ENCODE measurements at places on chromosomes 7 and 10.
A peak's percentile ranks its signal among the peaks of the same experiment; 100 is the strongest.

DNA sequence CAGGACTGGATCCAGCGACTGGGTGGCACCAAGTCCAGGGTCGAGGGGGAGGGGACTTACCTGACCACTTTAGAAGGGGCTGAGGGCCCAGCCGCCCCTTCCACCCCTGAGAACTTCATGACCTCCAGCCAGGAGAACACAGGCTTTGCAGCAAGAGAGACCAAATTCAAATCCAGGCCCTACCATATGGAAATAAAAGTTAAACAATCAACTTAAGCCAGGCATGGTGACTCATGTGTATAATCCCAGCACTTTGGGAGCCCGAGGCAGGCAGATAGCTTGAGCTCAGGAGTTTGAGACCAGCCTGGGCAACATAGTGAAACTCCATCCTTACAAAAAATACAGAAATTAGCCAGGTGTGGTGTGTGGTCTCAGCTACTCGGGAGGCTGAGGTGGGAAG lies 61.9 kb downstream of the COL13A1 start:
- no peak for DNase-seq

- DNase-seq, result no peak
Measured at GRCh38 chr10:34905200-34905927, 90.3 kb upstream of the PARD3 start.

DNA sequence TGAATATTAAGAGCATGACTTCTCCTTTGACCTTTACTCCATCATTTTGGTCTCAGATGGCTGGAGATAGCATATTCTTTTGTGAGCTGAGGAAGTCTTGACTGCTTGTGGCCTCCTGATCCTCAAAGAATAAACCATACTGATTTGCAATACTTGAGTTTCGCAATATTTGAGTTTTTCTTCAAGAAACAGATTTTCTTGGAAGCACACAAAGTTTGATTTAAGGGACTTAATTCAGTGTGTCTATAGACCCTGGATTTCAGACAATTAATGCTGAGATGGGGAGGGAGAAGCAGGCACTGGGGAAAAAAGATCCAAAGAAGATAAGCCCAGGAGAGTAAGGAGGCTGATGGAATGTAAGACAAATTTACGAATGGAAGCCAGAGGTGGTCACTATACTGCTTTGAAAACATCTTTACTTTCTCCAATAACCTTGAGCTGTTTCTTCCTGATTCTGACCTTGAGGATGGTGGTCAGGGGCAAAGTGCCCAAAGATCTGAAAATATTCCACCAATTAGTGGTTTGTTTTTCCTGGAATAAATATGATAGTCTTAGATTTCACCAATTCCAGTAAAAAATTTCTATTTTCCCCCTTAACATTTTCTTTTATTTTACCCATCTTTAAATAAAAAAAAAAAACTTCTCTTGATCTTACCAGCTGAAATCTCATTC lies 7.5 kb downstream of the EPDR1 start:
- no peak for DNase-seq

DNA sequence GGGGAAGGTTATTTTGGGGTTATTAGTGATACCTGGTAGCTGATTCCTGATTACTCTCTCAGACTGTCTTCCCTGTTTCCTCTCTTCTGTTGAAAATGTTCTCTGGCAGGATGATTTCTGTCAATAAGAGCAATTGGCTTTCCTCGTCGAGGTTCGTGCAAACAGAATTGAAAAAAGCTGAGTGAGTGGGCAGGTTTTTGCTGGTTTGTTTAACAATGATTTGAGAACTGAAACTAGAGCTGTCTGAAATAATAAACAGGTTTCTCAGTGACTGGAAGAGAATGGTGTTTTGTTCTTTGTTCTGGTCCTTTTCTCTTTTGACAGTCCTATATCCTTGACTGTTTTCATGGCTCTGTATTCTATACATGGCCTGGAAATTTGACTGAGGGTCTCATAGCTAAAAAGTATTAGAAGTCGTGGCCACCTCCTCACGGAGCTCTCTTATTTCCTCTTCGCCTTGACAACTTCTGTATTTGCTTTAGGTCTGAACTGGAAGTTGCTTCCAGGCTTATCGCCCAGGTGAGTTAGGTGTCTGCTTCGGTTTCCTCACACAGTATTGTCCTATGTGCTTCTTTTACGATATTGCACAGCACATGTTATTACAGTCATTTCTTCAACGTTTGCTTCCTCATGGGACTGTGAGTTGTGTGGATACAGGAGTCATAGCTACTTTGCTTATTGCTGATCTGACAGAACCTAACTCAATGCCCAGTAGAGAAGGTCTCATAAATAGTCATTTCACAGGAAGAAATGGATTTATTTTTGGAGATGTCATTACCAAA lies 403.6 kb downstream of the NRG3 start:
- DNase-seq, result no peak

GRCh38 chr10:17430647-17431355 lies 23.6 kb downstream of the ST8SIA6 start:
- DNase-seq, result peak; percentile 59
